ENCODE measurements at places on chromosomes 1 and 21.
A peak's percentile ranks its signal among the peaks of the same experiment; 100 is the strongest.

GRCh38 chr1:31706384-31707058, 2.7 kb upstream of the COL16A1 start:
- no peak for DNase-seq

GRCh38 chr1:153961421-153961820, 1.9 kb downstream of the SLC39A1 start:
- DNase-seq: no peak

DNA sequence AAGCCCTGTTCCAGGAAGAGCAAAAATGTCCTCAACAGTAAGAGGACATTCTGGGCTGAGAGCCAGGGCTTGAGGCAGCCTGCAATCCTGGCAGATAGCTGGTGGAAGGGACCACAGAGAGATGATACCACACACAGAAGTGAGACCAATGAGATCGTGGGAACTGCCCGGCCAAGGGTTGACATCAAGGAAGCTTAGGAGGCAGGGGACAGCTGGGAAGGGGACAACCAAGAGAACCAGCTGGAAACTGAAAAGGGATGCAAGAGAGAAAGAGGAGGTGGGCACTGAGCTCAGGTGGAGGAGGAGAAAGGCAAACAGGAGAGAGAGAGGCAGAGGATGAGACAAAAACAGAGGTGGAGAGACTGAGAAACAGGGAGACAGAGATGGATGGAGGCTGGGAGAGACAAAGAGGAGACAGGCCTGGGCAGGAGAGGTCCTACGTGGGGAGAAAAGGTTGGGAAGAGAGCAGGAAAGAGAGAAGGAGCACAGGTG, 9.2 kb downstream of the PDZK1IP1 start:
- DNase-seq: no peak

- no peak for DNase-seq
These were observed 51.8 kb downstream of the VWA5B1 start for GRCh38 chr1:20342294-20343148.

- DNase-seq: no peak
These were observed 357.8 kb downstream of the MATN1 start for GRCh38 chr1:30365596-30365995.

DNA sequence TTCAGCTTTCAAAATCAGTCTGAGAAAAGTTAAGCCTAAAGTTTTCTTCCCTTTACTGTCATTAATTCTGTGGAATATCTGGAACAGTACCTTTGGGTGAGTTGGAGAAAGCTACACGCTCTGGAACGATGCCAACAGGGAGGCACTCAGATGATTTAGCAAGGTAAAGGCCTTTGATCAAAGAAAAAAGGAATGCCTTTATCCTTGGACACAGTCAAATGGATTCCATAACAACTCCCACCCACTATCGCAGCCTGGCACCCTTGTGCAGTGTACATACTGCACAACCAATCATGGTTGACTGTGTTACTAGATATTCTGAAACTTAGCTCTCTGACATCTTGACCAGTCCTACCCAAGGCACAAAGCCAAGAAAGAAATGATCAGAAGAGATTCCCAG, 218.7 kb downstream of the PATJ start:
- DNase-seq: no peak

DNA sequence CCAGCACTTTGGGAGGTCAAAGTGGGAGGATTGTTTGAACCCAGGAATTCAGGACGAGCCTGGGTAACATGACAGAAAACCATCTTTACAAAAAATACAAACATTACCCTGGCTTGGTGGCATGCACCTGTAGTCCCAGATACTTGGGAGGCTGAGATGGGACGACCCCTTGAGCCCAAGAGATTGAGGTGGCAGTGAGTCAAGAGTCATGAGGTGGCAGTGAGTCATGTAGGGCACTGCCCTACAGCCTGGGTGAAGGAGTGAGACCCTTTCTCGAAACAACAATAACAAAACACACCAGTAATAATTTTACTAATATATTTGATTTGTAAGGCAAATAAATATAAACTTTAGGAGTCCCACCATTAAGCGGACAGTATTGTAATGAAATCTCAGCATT, 1906.2 kb downstream of the NCAM2 start:
- no peak for DNase-seq

DNA sequence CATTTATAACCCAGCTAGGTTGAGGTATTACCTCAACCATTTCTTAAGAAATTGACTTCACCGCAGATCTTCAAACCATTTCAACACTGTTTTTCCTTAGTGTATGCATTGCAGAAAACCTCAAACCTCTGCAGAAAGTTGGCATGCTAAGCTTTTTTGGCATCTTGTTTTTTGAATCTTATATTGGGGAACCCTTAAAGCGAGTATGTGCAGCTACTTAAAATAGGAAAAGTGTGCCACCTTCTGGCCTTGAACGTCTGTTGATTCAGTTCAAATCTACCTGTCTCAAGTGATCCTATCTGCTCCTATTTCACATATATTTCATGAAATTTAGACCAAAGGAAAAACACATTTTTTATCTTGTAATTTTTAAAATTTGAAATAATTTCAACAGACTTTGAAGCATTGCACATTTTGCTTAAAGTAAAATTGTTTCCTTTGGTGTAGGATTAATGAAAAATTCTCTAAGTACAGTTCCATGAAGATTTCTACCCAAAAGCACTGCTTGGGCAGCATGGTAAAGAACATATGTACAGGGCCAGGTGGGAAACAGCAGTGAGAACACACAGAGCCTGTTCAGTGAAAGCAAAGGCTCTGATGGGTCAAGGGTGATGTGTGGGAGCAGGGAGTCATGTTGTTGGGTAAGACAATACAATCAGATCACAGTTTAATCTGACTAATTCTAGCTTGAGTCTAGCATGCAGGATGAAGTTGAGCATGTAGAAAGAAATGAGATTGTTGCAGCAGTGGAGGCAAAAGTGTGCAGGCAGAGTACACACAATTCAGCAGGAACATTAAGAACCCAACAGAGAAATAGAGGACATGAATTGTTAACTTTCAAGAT, 17.2 kb downstream of the HENMT1 start:
- DNase-seq: peak; percentile 28

GRCh38 chr1:44239961-44240371, 26.7 kb downstream of the DMAP1 start:
- no peak for DNase-seq

DNA sequence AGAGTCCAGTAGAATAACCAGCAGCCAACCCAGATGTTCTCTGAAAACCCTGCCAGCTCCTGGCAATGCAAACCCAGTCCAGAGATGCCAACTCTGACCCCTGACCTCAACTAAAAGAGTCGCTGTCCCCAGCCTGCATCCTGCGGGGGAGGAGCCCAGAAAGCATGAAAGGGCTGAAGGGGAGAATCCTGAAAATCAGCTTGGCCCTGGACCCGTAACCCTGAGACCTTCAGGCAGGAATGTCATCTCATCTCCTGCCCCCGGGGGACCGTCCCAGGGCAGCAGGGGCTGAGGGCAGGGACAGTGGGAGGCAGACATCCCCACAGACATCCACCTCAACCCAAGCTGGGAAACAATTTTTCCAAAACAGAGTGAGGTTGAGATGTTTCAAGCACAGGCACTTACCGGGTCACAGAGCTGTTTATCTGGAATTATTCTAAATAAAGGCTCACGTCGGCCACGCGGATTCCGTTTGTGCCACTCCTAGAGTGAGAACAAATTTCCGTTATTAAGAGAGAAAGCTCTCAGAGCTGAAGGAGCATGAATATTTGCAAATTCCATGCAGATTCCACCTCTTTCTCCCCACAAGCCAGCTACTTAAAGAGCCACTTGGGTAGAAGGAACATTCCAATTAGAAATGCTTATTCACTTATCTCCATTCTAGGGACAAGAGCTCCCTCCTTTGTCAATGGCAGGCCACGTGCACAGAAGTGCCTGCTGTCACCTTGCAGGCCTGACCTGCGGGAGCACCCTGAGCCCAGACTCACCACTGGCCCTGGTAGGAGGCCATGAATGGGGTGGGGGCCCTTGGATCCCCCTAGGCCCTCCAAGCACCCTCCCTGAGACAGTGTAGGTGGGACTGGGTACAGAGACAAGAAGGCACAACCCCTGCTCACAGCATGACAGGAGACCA, 240.1 kb downstream of the NPHP4 start:
- DNase-seq: no peak

- DNase-seq: no peak
These were observed 10.9 kb upstream of the RGS2 start for GRCh38 chr1:192797891-192798290.

DNA sequence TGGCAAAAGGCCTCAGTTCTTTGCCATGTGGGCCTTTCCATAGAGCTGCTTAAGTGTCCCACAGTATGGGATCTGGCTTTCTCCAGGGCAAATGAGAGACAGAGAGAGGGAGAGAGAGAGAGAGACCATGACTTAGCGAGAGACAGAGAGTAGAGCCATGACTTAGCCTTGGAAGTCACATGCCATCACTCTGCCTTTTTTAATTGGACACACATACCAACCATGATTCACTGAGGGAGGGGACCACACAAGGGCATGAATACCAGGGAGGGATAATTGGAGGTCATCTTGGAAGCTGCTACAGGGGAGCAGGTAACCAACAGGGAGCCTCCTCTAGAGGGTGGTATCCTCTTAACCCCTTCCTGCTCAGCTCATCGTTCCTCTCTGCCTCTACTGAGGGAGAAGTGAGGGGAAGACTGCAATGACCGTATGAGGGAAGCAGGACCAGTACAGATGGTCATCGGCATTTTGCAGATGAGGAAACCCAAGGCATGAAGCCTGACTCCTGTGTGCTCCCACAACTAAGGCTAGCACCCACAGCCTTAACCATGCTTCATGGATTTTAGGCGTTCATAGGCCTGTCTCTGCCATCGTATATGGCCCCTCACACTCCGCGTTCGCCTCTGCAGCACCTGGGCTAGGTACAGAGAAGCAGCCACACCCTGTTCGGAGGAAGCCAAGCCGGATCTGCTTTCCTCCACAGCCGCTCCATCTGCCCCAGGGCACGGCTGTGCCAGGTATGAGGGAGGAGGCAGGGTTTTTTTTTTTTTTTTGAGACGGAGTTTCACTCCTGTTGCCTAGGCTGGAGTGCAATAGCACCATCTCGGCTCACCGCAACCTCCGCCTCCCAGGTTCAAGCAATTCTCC, 38.6 kb downstream of the MEF2D start:
- no peak for DNase-seq

- DNase-seq: no peak
These were observed 201.5 kb downstream of the HS2ST1 start for GRCh38 chr1:87115891-87116290.

DNA sequence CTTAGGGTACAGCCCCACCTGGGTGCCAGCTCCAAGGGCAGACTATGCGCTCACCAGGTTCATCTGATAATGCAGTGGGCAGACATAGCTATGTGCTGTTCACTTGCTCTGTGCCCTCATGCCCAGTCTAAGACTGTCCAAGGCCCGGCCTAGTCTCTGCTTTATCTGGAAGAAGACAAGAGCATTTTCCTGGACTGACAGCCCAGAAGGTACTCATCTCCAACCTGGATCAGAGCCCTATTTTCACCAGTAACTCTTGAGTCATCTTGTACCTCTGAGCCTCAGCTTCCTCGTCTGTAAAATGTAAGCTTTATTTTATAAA, 28.5 kb upstream of the LRRC8C start:
- no peak for DNase-seq

DNA sequence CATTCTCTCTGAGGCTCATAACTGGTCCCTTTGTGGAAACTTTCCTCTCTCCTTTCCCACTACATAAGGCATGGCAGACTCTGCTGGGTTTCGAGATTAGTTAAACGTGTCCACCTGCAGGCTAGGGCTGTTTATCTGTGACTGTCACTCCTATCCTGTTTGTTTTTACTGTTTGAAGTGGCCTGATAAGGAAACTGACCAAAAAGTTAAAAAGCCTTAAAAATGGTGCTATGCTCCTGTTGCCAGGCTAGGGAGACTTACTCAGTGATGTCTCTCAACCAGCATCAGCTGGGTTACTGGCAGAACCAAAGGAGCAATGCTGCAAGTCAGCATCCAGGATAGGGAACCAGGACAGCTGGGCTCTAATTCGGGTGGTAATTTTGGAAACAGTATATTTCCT, 3.9 kb downstream of the PIGV start:
- no peak for DNase-seq

GRCh38 chr1:32901823-32902534, 790 bp upstream of the TMEM54 start:
- DNase-seq: no peak

GRCh38 chr21:36692835-36693488, 6.0 kb upstream of the SIM2 start:
- DNase-seq: no peak

DNA sequence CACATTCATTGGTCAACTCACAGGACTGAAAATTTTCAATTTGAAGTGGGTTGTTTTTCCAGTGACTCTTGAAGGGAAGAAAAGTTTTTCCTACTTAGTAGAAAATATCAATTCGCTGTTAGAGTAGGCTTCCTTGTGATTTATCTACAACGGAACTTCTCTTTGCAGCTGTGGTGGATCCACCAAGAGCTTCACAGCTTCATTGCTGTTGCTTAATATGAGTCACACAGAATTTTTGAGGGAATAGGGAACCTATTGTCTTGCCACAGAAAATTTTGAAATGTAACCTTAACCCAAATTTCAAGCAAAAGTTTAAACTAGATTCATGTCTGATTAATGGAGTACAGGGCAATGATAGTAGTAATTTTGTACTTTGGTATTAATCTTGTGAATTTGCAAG, 58.4 kb upstream of the IFI44L start:
- no peak for DNase-seq

GRCh38 chr1:221697923-221698425, 43.9 kb downstream of the DUSP10 start:
- no peak for DNase-seq

DNA sequence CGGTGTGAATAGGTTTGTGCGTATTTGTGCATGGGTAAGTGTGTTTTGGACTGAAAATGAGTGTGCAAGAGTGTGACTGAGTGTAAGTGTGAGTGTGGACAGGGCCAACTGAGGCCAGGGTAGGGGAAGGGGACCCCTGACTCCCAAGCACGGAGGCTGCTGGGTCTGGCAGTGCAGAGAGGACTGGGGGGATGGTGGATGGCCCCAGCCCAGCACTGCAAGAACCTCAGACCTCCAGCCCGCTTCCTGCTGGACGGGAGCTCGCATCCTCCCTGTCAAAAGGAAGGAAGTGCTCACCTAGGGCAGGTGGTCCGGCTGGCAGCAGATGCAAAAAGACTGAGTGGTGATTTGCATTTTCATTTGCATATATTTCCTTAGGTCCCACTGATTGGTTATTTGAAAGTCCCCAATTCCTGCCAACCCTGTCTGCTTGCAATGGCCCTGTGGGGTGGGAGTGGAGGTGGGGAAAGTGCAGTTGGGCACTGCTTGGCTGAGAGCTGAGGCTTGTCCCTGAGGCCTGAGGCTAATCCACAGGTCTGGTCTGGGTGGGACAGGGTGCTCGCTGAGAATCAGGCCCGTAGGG, 42.8 kb upstream of the CASZ1 start:
- DNase-seq: no peak

All from SW 1271 (cell line).